ENCODE measurements at places on chromosomes 2 and 18. TPM values are rescaled to one million over a fixed set of nuclear protein-coding genes. Genes with fewer than 3 reads are reported as not detected.

GRCh38 chr2:152418688-152419087, 83.7 kb downstream of the FMNL2 start:
- no peak for DNase-seq
- H3K4me3 ChIP-seq = no peak overlapping the region
- H3K27me3 ChIP-seq = no peaks in the 10 kb centered on the region

DNA sequence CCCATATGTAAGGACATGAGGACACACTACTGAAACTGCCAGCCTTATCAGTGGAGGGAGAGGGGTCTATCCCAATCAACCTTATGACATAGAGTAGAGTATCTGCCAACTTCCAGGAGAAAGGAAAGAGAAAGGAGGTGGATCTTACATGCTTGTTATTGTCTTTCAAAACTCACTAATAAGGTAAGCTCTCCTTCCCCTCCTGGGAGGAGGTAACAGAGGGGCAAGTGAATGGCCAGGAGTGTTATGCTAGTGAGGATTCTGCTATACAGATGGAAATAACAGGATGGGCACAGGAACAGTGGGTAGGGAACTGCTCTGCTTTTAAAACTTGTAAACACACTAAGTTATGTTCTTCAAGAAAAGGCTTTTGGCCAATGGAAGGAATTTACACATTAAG, 1020.1 kb downstream of the TDRD15 start:
- no peak overlapping the region for H3K4me3 ChIP-seq
- H3K27ac ChIP-seq = no peak overlapping the region
- no peaks in the 10 kb centered on the region for H3K27me3 ChIP-seq
- no peak for DNase-seq
- H3K36me3 ChIP-seq = no peaks in the 10 kb centered on the region

DNA sequence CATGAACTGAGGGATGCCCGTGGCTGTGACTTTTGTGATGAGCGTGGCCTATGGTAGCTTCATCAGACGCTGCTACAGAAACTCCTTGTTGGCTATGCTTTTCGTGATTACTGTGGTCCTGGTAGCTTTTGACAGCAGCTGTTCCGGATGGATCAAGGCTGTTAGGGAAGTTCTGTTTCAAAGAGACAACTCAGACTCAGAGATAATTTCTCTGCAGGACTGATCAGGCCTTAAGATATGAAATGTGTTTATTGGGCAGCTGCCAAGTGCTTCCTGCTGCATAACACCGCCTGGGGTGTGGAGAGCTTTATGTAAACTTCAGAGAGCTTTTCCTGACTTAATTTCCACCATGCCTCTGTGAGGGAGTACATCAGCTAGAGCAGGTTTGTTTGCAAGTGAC, 243.8 kb downstream of the TSN start:
- no peaks in the 10 kb centered on the region for H3K4me1 ChIP-seq
- H3K27ac ChIP-seq = no peak overlapping the region
- no peaks in the 10 kb centered on the region for H3K27me3 ChIP-seq
- no peak overlapping the region for H3K4me3 ChIP-seq
- no peak for DNase-seq
- H3K36me3 ChIP-seq = no peaks in the 10 kb centered on the region

GRCh38 chr2:217656316-217656715, 346.5 kb downstream of the TNS1 start:
- H3K36me3 ChIP-seq = no peaks in the 10 kb centered on the region
- DNase-seq = no peak
- H3K4me3 ChIP-seq = no peak overlapping the region
- H3K27ac ChIP-seq = no peak overlapping the region

DNA sequence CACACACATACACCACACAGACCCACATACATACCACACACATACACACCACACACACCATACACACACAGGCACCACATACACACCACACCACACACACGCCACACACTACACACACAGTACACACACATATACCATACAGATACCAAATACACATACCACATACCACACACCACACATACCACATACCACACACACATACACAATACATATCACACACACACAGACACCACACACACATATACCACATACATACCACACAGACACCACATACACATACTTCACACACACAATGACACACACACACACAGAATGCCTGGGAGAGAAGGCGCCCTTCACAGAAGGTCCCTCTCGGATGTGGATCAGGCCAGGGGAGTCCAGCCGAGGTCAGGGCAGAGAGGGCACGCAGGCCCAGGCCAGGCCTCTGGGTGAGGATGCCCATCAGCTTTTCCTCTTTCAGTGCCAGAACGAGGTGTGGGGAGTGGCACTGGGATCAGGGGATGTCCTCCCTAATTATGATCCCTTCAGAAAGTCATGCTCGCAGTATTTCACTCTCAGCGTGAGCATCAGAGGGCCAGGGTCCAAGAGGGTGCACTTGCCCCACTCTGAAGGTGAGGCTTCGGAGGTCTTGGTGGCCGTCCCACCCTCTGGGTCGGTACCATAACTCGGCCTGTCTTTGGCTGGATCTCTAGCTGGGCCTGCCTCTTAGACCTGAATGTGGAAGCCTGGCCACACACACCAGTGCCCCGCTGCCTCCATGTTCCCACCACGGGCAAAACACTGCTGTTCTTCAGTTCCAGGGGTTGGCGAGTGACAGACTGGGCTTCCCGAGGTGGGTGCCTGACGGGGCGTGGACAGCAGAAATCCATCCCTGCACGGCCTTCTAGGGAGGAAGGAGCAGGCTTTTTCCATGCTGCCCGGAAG, 70.6 kb upstream of the ODC1 start:
- no peaks in the 10 kb centered on the region for H3K36me3 ChIP-seq
- H3K4me1 ChIP-seq = no peaks in the 10 kb centered on the region
- no peak overlapping the region for H3K27ac ChIP-seq
- DNase-seq = no peak
- no peaks in the 10 kb centered on the region for H3K27me3 ChIP-seq

Gene PLEK
- 12.3 TPM for total RNA-seq

- no peaks in the 10 kb centered on the region for H3K27me3 ChIP-seq
- DNase-seq = no peak
- no peak overlapping the region for H3K27ac ChIP-seq
- H3K36me3 ChIP-seq = no peaks in the 10 kb centered on the region
- no peaks in the 10 kb centered on the region for H3K4me1 ChIP-seq
Measured at GRCh38 chr2:9837451-9837850, 5.8 kb upstream of the TAF1B start.

- DNase-seq = peak; percentile 38
- no peak overlapping the region for H3K27ac ChIP-seq
- H3K4me3 ChIP-seq = no peak overlapping the region
- H3K36me3 ChIP-seq = no peaks in the 10 kb centered on the region
- no peaks in the 10 kb centered on the region for H3K4me1 ChIP-seq
Measured at GRCh38 chr2:199019898-199020507, 437.7 kb downstream of the SATB2 start.

Gene OXER1
- 0.50 TPM for total RNA-seq

Gene MREG
- total RNA-seq = 11.6 TPM

GRCh38 chr2:22403748-22404147, 981.2 kb upstream of the KLHL29 start:
- DNase-seq = no peak
- H3K4me1 ChIP-seq = no peaks in the 10 kb centered on the region
- H3K36me3 ChIP-seq = no peaks in the 10 kb centered on the region
- H3K27me3 ChIP-seq = no peaks in the 10 kb centered on the region
- H3K27ac ChIP-seq = no peak overlapping the region
- no peak overlapping the region for H3K4me3 ChIP-seq

GRCh38 chr2:63875131-63875527, 33.4 kb downstream of the UGP2 start:
- peaks cover 4% of the 10 kb centered on the region for H3K36me3 ChIP-seq
- H3K27me3 ChIP-seq = no peaks in the 10 kb centered on the region
- H3K4me3 ChIP-seq = no peak overlapping the region

DNA sequence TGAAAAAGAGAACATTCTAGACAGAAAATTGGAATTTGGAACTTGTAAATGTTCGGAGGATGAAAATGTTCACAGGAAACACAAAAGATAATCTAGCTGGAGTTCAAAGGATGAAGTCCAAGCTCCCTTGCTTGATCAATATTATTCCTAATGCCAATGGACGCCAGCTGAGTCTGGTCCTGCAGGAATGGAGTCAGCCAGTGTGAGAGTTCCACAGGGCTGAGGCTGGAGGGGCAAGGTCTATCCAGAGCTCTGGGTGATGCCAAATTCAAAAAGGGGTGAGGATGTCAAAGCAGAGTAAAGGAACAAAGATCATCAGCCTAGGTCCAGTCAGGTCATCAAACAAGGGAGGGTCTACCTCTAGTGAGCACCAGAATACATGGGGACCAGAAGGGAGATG, 78.5 kb upstream of the CTNNA2 start:
- no peaks in the 10 kb centered on the region for H3K27me3 ChIP-seq
- H3K36me3 ChIP-seq = no peaks in the 10 kb centered on the region
- H3K27ac ChIP-seq = no peak overlapping the region
- no peak overlapping the region for H3K4me3 ChIP-seq

Gene PLGLB1
- 10.0 TPM for total RNA-seq

DNA sequence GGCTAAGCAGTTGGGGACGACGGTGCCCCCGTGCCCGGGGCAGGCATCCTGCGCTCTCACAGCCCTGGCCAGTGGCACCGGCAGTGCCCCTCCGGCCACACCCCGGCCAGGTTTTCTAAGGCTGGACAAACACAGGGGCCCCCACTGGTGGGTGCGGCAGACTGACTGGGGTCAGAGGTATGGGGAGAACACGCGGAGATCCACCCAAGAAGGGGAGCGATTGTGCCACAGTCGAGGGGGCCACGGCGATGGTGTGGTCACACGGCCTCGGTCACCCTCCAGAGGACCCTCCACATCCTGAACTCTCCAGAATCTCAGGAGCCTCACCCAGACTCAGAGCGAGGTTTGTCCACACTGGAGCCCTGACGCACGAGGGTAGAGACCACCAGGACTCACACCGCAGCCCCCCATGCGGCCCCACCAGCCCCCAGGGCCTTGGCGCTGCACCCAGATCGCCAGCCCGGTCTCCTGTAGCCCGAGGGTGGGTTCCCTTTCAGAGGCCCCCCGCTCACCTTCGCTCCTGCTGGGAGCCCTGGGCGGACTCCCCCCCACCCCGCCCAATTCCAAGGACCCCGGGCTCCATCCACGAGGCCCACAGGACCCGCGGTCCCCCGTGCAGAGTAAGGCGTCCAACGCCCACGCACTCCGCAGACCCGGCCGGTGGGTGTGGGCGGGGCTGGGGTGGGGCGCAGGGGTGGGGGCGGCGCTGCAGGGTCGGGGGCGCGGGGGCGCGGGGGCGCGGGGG, 15.2 kb downstream of the PDCD1 start:
- H3K4me1 ChIP-seq = peaks cover 28% of the 10 kb centered on the region
- H3K27me3 ChIP-seq = peaks cover 8% of the 10 kb centered on the region
- no peaks in the 10 kb centered on the region for H3K36me3 ChIP-seq
- DNase-seq = no peak

Gene TET3
- total RNA-seq = 12.5 TPM

GRCh38 chr2:151350579-151351195, 6.7 kb upstream of the TNFAIP6 start:
- no peaks in the 10 kb centered on the region for H3K4me1 ChIP-seq
- no peaks in the 10 kb centered on the region for H3K36me3 ChIP-seq
- H3K4me3 ChIP-seq = no peak overlapping the region
- no peaks in the 10 kb centered on the region for H3K27me3 ChIP-seq
- no peak overlapping the region for H3K27ac ChIP-seq

Gene DRC1
- 4.6 TPM for total RNA-seq

DNA sequence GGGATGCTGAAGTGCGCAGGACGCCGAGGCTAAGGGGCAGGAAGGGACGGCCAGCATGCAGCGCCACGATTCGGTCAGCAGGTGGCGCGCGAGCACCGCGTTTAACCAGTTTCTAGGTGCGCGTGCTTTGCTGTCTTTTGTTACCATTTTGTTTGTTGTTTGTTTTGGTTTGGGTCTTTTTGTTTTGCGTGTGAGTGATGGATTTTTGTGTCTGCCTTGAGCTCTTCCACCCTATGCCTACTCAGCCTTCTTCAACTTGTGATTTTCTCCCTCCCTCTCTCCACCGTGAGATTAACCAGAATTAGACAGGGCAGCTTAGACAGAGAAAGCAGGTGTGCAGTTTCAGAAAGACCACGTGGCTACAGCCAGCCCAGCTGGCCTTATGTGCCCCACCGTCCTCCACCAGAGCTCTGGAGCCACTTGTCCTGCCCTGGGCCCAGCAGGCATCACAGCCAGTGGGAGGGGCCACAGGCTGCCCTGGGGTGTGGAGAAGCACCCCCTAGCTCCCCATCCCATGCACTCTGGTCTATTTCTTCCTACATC, 180.2 kb downstream of the RNF144A start:
- H3K36me3 ChIP-seq = no peaks in the 10 kb centered on the region
- no peak overlapping the region for H3K4me3 ChIP-seq
- H3K27ac ChIP-seq = no peak overlapping the region
- H3K4me1 ChIP-seq = peaks cover 12% of the 10 kb centered on the region
- H3K27me3 ChIP-seq = no peaks in the 10 kb centered on the region

DNA sequence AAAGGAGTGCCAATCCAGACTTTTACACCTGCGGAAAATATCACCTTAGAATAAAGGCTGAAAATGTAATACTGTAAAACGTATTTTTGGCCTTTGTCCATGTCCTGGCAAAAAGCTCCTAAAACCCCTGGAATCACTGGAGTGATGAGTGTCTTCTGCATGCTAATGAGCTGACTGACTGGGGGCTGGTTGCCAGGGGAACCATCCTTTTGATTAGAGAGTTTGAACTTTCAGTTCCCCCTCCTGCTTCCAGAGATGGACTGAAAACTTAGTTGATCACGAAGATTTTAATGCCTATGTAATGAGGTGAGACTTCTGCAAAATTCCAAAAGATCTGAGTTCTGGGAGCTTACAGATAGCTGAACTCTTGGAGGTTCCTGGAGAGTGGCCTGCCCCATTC, 20.5 kb downstream of the PUM2 start:
- no peaks in the 10 kb centered on the region for H3K27me3 ChIP-seq
- no peak overlapping the region for H3K4me3 ChIP-seq
- H3K27ac ChIP-seq = no peak overlapping the region
- H3K36me3 ChIP-seq = peaks cover 3% of the 10 kb centered on the region
- no peaks in the 10 kb centered on the region for H3K4me1 ChIP-seq

Gene LYPD6
- total RNA-seq = 42.6 TPM

DNA sequence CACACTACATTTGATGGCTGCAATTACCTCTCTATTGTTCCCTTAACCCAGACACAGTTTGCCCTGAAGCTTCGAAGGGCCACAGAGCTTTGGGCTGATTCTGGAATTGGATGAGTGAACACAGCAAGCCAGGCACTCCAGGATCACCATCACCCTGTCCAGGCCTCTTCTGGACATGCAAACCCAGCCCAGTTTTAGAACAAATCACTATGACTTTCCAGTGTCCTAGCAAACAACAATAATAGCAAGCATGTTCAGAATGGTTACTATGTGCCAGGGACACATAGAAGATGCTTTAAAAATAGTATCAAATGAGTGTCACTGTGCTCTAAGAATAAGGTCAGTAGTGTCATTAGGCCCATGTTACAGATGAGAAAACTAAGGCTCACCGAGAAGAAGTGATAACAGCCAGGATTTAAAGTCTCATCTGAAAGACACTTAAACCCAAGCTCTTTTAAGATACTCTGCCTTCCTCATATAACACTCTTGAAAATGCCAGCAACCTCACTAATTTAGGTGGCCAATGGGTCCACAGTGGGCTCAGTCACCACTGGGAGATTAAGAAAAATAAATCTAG, 191.7 kb upstream of the STK17B start:
- H3K4me3 ChIP-seq = no peak overlapping the region
- H3K36me3 ChIP-seq = no peaks in the 10 kb centered on the region
- no peaks in the 10 kb centered on the region for H3K27me3 ChIP-seq
- H3K4me1 ChIP-seq = no peaks in the 10 kb centered on the region
- H3K27ac ChIP-seq = no peak overlapping the region
- no peak for DNase-seq

Gene B4GALT6
- 15.2 TPM for total RNA-seq

- no peaks in the 10 kb centered on the region for H3K27me3 ChIP-seq
- no peak overlapping the region for H3K4me3 ChIP-seq
- no peaks in the 10 kb centered on the region for H3K4me1 ChIP-seq
- no peak for DNase-seq
Measured at GRCh38 chr2:155871940-155872339, 460.6 kb downstream of the NR4A2 start.

Data from spinal cord (tissue), 10 donors.